ENCODE measurements at places on chromosomes 1 and 21.

DNA sequence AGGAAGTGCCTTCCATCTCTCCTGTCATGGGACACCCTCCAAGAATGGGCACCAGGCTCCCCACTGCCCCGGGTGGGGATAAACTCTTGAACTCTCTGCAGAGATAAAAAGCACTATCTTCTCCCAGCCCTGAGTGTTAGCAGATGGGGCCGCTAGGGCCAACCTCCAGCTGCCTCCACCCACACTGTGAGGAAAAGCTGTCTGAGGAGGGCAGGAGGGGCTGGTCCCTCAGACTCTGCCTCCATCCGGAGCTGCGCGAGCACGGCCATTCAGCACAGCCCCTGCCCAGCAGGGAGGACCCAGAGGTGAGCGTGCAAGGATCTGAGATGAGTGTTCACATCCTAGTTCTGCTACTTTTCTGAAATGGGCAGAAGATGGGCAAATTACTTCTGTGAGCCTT lies 51.8 kb upstream of the TRABD2B start:
- peaks cover 20% of the 10 kb centered on the region for H3K4me1 ChIP-seq
- no peak for DNase-seq
- H3K27me3 ChIP-seq: peaks cover 7% of the 10 kb centered on the region
- H3K4me3 ChIP-seq: no peak overlapping the region
- H3K36me3 ChIP-seq: no peaks in the 10 kb centered on the region

- H3K4me3 ChIP-seq: no peak overlapping the region
- H3K27me3 ChIP-seq: no peaks in the 10 kb centered on the region
- H3K4me1 ChIP-seq: peaks cover 14% of the 10 kb centered on the region
- DNase-seq: no peak
- H3K36me3 ChIP-seq: no peaks in the 10 kb centered on the region
Measured at GRCh38 chr1:54559111-54559548, 11.1 kb downstream of the ACOT11 start.

DNA sequence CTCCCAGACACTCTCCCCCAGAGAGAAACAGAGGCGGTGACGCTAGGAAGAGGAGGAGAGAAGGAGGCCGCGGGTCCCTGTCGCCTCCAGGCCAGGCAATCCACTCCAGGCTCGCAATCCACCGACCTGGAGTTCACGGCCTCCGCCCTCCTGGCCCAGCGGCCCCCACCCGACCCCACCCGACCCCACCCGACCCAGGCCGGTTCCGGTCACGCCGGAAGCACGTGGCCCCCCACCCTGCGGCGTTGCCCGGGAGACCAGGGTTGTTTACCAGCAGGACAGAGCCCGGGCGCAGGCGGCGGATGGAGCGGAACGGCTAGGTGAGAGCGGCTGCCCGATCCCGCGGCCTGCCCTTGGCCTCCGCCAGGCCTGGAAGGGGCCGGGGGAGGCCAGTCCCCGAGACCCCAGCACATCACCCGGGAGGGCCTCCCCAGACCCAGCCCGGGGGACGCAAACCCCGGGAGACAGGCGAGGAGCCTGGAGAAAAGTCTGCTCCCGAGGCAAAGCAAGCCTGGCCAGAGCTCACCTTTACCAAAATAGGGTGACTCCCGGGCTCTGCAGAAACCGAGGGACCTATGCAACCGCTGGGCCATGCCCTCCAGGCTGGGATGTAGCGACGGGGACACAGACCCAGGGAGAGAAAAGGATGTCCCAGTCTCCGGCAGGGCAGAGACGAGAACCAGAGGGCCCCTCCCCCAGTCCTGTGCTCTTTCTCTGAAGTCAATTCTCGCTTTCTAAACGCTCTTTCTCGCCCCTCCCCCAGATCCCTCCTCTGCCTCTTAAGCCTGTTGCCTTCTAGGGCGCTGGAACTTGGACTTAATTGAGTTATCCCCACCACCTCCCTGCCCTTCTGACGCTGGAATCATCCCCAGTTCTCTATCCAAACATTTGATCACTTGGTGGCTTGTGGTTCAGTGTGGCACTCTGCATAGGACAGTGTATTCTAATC lies at the start of the genes PLA2G2C and UBXN10:
PLA2G2C (minus strand) TSS at position 685 of the 949 bp plus-strand sequence. CDS start 9,155 bp downstream, outside the sequence.
UBXN10 (plus strand) TSS at position 263 of the 949 bp plus-strand sequence. CDS start 4,466 bp downstream, outside the sequence.
- peaks cover 26% of the 10 kb centered on the region for H3K4me1 ChIP-seq
- H3K36me3 ChIP-seq: no peaks in the 10 kb centered on the region
- H3K4me3 ChIP-seq: peak within 1 kb of the TSS; percentile 46
- H3K27ac ChIP-seq: peak within 1 kb of the TSS; percentile 55
- H3K27me3 ChIP-seq: peaks cover 5% of the 10 kb centered on the region
- DNase-seq: no peak

DNA sequence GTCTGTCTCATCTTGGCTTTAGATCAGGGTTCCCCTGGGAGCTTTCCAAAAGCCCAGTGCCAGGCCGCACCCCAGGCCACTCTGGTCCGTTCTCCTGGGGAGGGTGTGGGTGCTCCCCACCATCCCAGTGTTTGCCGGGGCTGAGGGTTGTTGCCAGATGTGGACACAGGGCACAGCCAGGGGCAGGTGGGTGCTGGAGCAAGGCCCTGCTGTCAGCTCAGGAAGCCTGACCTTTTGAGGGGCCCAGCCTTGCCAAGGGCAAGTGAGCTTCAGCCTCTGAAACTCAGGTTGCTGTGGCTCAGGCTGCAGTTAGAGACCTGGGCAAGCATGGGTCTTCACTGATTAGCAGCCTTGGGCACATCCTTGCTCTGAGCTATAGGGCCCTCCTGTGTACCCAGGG lies 22.8 kb upstream of the ZBTB21 start:
- H3K4me3 ChIP-seq: no peak overlapping the region
- no peak overlapping the region for H3K27ac ChIP-seq
- H3K36me3 ChIP-seq: no peaks in the 10 kb centered on the region
- no peaks in the 10 kb centered on the region for H3K27me3 ChIP-seq

DNA sequence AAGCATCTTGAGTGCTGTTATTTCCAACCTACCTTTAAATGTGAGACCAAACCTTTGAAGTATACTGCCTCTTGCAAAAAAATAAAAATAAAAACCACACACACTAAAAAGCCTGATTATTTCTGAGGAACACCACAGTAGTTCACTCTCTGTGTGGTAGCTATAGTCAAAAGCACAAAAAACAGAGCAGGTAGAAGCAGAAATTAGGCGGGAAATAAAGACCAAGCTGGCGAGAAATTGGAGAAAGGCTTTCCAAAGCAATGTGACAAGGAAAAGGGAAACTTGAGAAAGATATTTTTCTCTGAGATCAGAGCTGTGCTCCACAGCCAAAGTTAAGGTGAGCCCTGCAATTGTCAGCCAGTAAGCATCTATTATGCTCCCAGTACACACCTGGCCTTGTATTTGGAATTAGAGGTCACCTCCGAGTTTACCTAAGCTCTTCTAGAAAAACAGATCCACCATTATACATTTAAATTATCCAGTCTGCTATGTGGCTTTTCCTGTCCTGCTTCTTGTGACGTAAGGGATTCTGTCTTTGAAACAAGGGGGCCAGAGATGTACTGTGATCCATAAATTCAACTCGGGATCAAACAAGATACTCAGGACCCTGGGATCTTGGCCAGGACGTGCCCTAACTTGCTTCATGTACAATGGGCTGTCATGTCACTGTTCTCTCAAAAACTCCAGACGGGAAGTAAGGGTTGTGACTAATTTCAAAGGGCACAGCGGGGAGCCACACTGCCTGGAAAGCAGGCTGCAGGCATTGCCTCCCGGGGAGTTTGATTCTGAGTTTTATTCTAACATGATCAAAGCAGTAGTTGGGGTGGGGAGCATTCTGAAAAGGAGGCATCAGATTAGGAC lies 39.8 kb upstream of the RAB4A start:
- H3K4me3 ChIP-seq: no peak overlapping the region
- H3K27me3 ChIP-seq: no peaks in the 10 kb centered on the region
- peaks cover 35% of the 10 kb centered on the region for H3K4me1 ChIP-seq

All from spinal cord (tissue), 10 donors.